ENCODE measurements at places on chromosomes 11 and 22.

DNA sequence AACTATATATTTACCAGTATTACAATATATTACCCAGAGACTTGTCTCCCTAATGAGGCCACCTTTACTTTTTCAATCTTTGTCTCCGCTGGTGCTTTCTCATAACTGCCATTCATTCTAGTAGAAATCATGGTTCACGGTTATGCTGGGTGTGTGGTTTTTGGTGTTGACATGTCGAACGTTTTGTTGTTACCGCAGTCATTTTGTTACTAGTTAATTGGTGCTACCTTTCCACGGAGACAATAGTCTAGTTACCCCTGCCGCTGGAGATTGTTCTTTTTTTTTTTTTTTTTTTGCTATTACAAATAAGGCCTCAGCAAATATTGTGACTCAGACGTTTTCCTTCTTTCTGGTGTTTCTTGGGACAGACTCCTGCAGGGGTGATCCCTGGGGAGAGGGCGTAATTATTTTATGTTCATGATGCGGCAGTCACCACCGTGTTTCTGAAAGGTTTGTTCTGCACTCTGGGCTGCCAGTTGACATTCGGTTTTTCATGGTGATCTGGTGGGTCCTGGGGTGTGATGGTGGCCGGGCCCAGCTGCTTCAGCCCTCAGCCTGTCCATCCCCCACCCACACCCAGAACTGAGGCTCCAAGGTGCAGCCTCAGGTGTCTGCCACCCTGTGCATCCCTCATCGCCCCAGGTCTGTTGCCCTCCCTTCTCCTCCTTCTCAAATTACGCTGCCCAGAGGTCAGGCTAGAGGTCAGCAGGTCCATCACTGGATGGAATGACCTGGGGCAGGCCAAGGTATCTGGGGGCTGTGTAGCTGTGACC lies 28.6 kb downstream of the LRP5 start:
- no peak for DNase-seq

DNA sequence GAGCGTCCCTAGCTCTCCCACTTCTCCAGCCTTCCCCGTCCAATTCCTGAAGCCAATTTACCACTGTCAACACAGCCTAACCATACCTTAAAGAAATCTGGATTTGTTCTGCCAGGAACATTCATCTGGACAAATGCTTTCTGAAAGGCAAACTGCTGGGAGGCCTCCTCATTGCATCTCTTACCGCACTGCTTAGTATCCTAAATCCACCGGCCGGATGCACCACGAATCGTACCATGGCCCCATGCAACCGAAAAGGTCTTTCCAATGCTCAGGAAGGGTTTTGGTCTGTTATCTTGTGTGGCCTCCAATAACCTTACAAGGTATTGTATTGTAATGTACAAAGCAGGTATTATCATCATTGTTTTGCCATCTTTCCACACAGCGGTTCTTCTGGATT lies 57.6 kb downstream of the MYH9 start:
- DNase-seq, result no peak

GRCh38 chr11:91946397-91946951 lies 278.1 kb upstream of the FAT3 start:
- no peak for DNase-seq

- DNase-seq, result no peak
These were observed 58.4 kb downstream of the ABTB2 start for GRCh38 chr11:34299284-34299972.

- no peak for DNase-seq
These were observed 54.2 kb upstream of the CYP2D6 start for GRCh38 chr22:42184852-42185251.

GRCh38 chr22:43789452-43789851 lies 22.7 kb downstream of the EFCAB6 start:
- peak; percentile 12 for DNase-seq

GRCh38 chr11:2142762-2143202 lies 3.6 kb upstream of the IGF2 start:
- DNase-seq, result no peak

- DNase-seq, result peak; percentile 46
These were observed 624 bp downstream of the TMEM41B start for GRCh38 chr11:9313648-9314290.

DNA sequence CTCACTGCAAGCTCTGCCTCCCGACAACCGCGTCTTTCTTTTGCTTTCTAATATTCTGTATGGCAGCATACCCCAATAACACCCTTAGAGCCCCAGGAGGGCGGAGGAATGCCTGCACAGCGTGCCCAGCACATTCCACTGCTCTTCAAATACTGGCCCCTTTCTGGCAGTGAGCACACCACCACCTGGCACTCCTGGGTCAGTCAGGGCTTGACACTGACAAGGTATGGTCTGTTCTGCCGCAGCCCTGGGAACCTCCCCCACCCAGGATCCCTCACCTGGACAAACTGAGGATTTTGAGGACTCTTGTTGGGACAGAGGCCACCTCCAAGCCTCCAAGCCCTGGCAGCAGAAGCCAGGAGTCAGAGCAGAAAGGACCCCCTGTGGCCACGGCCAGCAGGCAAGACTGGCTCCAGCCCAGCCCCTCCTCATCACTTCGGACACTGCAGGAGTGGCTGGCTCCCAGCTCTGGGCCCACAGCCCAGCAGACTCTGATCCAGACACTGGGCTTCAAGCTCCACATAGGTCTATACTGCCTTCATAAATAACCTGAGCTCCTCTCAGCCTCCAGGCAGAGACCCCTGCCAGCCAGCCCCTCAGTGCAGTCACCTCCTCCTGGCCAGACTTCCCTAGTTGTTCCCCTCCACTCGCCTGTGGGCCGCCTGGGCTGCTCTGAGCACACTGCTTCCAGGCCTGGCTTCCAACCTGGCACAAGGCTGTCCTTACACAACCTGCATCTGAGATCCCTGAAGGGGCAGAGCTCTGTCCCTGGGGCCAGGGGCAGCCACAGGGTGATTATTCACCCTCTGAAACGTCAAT lies 14.5 kb downstream of the CARS1 start:
- DNase-seq, result no peak

DNA sequence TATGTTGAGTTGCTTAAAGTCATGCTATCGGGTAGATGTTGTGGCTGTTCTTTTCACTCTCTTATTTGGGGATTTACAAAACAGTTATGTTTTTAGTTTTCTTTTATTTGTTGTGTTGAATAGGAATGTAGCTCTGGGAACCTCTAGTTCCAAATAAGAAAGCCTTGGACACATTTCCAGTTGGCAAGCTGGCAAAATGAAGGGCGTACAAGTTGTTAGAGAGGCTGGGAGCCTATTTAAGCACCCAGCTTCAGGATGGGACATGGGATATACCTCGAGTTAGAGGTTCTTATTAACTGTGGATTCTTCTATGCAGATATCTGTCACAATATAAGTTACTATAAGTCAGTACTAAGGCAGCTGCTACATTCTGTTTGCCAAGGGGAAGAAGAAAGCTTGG lies 22.8 kb downstream of the PPARA start:
- DNase-seq, result no peak

GRCh38 chr11:114142707-114143106 lies 83.2 kb downstream of the ZBTB16 start:
- DNase-seq, result no peak
